GDM1 (cell line): ENCODE measurements at places on chromosomes 13 and 19.

DNA sequence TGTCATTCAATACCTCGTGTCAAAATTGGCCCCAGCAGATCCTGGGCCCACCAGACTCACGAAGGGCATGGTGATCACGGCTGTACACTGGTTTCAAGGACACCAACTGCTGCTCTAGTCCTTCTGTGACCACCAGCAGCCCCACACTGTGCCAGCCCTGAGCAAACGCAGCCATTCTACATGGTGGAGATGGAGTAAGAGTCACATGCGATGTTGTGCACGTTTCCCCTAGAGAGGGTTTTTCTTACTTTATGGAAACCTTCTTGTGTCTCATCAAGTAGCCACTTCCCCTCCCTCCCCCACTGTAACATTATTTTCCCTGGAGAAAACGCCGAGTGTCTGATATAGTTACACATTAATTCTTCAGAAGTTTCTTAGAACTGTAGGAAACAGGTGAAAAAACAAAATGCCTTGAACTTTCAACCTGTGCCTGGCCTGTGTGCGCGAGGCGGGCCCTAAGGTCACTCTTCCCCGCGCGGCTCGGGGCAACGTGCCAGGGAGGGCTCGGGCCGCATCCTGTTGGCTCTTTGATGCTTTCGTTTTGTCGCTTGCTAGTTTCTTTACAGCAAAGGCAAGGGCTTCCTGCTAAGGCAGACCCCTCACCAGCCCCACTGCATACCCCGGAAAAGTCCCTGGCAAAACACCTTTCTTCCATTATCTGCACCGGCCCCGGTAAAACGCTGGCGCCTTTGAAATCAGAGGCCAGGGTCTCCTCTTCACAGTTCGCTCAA lies 44.6 kb downstream of the GGACT start:
- no peak for DNase-seq

DNA sequence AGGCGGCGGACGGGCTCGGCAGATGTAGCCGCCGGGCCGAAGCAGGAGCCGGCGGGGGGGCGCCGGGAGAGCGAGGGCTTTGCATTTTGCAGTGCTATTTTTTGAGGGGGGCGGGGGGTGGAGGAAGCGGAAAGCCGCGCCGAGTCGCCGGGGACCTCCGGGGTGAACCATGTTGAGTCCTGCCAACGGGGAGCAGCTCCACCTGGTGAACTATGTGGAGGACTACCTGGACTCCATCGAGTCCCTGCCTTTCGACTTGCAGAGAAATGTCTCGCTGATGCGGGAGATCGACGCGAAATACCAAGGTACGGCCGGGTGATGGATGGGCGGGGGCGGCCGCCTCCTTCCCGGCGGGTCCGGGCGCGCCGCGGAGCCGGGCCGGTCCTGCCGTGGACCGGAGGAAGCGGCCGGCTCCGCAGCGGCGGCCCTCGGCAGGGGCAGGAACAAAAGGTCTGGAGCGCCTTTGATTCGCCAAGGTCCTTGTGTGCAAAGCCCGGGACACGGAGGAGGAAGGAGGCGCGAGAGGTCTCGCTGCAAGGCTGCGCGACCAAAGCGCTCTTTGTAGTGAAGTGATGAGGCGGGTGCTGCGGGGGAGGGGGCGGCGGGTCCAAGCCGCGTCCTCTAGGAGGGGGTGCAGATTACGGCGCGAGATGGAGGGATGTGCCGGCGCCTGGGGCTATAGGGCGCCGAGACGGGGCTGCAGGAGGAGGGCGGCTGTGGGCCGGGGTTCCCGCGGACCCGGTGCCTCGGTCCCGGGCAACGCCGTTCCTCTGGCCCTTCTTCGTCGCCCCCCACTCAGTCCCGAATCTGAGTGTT lies 689 bp downstream of the ING1 start:
- no peak for DNase-seq

DNA sequence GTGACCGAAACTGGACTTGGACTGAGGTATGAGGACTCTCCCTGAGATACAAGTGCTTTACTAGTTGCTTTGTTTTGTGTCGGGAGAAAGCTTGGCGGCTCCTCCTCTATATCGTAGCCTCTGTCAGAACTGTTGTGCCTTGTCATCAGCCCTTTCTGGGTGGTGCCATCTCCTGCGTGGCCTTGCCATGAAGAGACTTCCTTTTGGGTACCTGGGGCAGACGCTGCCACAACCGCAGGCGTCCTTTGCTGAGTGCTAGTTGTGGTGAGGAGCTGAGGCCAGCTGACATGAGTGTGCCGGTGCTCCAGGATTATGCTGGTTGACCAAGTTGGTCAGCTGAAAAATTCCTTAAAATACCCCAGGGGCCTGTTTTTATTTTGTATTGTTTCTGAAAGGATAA lies 124.5 kb downstream of the AKAP11 start:
- no peak for DNase-seq

DNA sequence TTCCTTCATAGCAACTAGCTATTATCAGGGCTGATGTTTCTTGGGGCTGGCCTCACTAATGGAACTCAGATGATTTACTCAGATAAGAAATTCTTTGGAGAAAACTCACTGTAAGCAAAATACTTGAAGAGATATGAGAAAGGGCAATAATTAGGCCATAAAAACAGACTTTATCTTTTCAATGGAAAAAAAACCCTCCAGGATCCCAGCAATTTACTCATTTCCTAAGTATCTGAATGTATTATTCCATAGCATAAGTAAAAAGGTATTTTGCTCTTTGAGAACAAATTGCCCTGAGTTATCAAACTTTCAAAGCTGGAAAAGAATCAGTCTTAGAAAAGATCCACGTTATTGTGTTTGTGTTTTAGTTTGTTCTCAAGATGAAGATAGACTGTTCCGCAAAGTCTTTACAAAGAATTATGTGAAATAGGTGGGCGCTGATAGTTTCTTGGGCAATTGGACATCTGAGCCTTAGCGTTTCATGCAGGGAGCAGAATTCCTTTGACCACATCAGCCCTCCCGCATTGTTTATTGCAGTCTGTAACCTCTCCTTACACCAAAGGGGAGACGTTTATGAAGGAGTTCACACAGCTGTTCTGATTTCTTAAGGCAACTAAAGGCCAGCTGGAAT lies 29.1 kb upstream of the CSNK1A1L start:
- no peak for DNase-seq

DNA sequence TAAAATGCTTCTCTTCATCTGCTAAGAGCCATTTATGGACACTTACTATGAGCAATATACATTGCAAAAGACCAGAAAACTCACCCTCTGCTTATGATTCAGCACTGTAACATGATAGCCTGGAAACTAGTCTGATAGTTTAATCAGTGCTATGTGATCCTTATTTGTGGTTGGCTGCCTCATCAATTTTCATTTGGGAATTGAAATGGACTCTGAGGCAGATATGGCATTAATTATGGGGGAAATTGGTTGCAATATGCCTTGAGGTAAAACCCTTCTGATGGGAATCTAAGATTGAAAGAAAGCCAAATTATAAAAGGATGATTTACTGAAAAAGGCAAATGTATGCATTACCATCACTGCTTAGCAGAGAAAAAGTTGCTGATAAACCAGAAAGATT lies 33.5 kb downstream of the FAM216B start:
- no peak for DNase-seq

GRCh38 chr13:113292021-113292862 lies 4.8 kb upstream of the LAMP1 start:
- DNase-seq = peak; percentile 20

DNA sequence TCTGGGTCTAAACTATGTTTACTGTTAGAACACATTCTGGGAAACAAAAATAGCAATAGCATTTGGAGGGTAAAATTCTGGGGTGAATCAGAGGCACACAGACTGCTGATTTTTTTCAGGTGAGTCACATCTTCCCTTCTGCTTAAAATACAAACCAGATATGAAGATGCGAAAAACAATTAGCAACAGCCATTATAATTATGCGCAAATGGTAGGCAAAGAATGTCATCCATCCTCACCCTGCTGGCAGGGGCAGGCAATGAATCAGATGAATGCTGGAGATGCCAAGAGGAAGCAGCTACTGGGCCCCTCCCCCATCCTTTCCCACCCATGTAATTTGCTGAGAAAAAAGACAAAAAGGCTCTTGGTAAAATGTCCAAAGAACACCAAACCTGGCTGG lies 282.9 kb downstream of the KLF5 start:
- no peak for DNase-seq

- no peak for DNase-seq
Measured at GRCh38 chr13:72808917-72809500, 27.1 kb downstream of the PIBF1 start.

GRCh38 chr13:83215627-83216026 lies 666.6 kb downstream of the SLITRK1 start:
- DNase-seq = no peak

GRCh38 chr19:57443121-57443696 lies 8.1 kb downstream of the ZNF749 start:
- DNase-seq = no peak

DNA sequence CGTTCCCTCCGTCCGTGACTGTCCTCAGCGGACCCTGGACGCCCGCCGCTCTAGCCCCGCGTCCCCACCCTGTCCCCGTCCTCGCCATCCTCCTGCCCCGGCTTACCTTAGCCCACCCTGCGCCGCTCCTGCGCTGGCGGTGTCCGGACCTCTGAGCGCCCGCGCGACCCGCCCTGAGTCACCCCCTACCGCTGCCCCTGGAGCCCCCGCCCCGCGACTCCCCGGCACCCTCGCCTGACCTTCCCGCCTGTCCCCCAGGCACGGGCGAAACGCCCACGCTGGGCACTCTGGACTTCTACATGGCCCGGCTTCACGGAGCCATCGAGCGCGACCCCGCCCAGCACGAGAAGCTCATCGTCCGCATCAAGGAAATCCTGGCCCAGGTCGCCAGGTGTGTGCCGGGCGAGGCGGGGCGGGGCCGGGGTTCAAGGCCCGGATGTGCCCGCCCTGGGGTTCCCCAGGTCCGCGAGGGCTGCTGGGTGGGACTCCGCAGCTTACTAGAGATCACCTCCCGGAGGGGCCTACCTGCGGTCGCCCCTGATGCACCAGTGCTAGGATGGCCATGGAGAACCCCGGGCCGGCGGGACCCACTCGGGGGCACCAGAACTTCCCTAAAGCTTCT lies 5.1 kb downstream of the HMG20B start:
- DNase-seq = no peak

DNA sequence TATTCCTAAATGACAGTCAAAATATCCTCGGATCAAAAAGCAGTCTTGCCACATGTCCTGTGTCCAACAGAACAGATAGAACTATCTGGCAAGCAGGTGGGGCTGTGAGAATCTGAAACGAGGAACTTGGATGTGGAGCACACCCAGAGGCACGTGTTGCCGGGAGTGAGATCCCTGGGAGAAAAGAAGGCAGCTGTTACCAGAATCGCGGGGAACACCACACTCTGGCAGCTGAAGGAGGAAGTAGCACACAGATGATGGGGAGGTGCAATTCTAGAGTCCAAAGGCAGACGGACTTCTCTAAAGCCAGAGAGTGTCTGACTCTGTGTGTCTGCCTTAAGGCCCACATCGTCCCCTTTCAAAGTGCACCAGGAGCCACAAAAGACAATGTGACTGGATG lies 22.3 kb downstream of the SLC7A1 start:
- DNase-seq = peak; percentile 57

GRCh38 chr13:44403461-44404056 lies 29.9 kb downstream of the SERP2 start:
- no peak for DNase-seq

DNA sequence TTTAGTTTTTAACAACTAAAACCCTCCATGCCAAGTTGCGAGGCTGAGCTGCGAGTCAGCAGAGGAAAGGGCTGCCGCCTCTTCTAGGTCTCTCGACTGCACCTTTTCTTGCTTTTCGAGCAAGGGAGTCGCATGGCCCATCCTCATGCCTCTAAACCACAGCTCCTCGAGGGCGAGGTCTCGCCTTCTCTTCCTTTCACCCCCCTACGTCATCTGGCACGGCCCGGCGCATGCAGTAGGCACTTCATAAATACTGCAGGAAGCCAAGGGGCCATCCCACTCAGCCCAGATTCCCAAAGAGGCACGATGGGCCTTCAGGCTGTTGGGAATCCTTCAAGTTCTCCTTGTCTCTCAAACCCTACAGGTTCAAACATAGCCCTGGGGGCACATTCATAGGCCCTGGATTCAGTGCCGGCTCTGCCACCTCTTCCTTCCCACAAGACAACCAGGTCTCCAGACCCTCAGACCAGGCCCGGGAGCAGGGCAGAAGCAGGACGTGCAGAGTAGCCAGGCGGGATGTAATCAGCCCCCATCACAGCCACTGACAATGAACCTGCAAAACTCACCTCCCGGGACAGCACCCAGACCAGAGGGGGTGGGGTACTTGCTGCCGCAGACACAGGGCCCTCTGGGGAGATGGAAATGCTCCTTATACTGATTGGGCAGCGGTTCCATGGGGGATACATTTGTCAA lies 41.7 kb downstream of the GGACT start:
- no peak for DNase-seq

GRCh38 chr19:39251846-39252245 lies 3.2 kb upstream of the IFNL4 start:
- no peak for DNase-seq

- DNase-seq = no peak
Measured at GRCh38 chr13:110722971-110723370, 9.5 kb downstream of the ING1 start.

DNA sequence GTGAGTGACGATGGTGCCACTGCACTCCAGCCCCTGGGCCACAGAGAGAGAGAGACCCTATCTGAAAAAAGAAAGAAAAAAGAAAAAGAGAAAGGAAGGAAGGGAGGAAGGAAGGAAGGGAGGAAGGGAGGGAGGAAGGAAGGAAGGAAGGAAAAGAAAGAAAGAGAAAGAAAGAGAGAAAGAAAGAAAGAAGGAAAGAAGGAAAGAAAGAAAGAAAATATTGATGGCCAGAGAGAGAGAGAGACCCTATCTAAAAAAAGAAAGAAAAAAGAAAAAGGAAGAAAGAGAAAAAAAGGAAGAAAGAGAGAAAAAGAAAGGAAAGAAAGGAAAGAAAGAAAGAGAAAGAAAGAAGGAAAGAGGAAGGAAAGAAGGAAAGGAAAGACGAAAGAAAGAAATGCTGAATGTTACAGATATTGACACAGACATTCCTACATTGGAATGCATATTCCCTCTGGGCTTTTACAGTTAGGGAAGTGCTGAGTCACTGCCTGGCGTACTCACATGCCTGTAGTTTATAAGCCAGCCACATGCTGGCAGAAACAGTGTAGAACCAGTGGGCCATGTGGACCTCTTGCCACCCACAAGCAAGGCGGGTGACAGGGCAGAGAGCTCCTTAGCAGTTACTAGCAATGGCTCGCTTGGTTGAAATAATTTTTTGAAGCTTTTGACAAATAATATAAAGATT lies 34.6 kb upstream of the SLC46A3 start:
- DNase-seq = peak; percentile 9

GRCh38 chr13:30024125-30024865 lies 173.9 kb upstream of the UBL3 start:
- no peak for DNase-seq

DNA sequence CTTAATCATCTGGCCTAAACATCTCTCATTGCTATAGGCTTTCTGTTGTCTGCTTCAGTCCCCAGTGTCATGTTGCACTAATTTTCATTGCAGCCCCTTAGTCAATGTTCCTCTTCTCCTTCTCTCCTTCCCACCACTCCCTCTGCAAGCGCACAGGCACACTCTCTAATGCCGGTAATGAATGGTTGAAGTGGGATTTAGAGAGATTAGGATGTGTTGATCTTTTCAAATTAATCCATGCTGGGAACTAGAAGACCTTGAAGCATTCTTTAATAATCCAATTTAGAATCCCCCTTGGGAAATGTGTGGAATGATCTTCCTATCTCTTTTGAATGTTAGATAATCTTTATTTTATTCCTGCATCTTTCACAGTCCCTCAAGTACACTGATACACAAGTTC lies 33.2 kb upstream of the NDFIP2 start:
- DNase-seq = no peak
